ENCODE measurements at places on chromosomes 1 and 21.

- DNase-seq: no peak
Measured at GRCh38 chr21:38683222-38683621, 122.5 kb upstream of the ETS2 start.

DNA sequence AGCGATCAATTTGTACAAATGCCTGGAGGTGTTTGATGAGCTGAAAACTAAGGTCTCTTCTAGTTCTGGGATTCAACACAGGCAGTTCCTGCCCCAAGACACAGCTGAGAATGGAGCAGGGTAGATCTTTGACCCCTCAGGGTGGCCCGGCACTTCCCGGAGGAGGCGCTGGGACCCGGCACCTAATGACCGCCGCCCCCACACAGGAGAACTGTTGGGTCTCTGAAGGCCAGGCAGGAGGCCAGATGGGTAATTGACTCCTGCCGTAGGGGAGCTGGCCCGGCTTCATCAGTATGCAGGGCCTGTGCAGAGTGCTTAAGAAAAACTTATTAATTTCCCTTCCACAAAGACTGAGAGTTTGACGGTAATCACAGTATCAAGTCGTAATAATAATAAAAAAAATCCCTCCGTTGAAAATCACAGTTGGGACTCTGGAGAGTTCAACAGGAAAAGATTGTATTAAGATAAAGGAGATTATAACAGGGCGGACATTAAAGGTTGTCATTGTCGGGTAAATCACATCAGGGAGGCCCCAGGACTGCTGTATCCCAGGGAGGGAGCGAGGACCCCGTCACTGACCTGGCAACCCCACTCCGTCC is 51.7 kb downstream of the UBIAD1 start:
- no peak for DNase-seq

GRCh38 chr1:8941906-8942305 is 3.8 kb upstream of the CA6 start:
- no peak for DNase-seq

DNA sequence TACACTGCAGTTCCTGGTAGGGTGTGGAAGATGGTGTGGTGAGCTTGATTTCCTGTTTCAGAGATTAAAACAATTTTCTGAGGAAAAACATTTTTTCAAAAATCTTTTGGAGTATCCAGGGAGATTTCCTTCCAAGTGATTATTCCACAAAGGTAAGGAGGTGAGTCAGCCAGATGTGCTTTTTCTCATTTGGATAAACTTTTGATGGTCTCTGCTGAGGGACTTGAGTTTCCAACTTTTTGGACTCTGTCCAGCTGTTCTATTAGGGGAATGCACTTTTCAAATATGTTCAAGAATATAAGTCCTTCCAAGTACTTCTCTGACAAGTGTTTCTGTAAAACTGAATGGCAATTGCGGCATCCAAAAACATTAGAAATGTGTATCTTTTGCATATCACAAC is 628.8 kb upstream of the ADAMTS5 start:
- DNase-seq: no peak

DNA sequence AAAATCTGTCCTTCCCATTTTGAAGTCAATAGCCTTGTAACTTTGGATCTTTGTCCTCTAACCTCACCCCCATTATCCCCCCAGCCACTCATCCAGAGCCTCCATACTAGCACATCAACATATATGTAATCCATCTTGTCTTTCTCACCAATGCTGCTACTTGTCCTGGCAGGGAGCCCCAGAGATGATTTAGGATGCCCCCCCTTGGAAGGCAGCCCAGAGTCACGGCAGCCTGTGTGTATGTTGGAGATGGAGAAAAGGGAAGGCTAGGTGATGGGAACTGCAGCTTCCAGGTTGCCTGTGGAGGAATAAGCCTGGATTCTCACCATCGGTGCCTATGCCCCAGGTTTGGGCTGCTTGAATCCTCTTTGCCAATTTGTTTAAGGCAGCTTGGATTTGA is 51.7 kb upstream of the SCMH1 start:
- no peak for DNase-seq

DNA sequence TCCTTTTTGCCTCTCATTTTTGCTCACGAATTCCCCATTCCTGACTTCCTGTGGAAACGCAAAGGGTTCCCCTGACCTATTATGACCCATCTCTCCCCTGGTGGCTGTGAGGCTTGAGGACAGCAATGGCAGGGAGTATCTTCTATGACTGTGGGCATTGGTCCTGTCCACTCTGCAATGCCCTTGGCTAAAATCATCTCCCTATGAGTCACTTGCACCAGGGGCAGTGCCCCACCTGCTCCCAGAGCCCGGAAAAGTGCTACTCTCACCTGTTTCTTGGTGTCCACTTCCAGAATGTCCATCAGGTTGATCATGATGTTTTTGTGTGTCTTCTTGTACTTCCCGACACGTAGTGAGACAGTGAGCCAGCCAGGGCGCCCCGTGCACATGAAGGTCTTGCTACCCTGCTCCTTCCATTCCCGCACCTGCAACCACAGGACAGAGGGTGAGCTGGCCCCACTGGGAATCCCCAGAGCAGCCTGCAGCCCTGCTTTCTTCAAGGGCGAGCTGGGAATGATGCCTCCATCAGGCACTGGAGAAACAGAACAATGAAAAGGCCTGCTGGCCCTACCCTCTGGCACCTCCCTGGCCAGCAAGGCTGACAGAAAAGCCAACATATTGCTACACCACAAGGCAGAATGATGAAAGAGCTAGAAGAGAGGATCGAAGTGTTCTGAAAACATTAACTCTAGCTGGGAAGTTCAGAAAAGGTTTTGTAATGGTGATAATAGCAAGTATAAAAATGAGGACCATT is 3.5 kb downstream of the DHCR24 start:
- no peak for DNase-seq

DNA sequence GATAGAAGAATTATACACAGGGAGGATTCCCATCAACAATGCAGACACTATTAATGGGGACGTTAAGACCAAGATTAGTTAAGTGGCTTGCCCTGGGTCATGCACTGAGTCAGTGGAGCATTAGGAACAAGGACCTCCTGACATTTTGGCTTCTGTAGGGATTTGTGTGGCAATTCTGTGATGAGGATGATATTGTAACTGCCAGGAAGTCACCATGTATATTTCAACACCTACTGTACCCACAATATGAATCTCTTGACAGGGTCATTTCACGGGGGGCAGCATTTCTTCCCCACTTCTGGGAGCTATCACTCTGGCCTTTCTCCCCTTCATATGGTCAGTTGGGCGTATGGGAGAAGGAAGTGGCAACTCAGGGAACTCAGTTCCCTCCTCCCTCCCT is 134.9 kb downstream of the RUNX1 start:
- DNase-seq: no peak

DNA sequence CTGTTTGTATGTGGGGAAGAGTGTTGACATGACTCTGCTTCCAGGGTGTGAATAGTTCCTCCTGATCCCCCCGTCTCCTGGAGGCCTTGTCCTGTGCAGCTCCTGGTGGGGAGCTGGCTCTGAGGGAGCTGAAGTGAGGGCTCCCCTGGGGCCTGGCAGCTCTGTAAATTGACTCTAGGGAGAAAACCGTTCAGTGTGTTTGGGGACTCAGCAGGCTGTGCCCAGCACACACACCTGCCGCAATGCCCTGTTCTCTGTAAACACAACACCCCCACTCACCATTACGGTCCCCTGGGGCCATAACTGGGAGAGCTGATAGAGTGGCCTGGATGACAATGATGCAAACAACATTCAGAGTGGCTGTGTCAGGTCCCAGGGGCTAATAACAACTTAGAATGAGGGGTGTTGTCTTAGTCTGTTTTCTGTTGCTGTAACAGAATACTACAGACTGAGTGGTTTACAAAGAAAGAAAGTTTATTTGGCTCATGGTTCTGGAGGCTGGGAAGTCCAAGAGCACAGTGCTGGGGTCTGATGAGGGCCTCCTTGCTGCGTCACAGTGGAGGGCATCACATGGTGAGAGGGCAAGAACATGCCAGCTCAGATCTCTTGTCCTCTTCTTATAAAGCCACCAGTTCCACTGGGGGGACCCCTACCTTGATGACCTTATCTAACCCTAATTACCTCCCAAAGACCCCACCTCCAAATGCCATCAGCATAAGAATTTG is 15.3 kb downstream of the ADORA1 start:
- no peak for DNase-seq

GRCh38 chr21:16424331-16424751 is 694.6 kb downstream of the USP25 start:
- DNase-seq: peak; percentile 27

DNA sequence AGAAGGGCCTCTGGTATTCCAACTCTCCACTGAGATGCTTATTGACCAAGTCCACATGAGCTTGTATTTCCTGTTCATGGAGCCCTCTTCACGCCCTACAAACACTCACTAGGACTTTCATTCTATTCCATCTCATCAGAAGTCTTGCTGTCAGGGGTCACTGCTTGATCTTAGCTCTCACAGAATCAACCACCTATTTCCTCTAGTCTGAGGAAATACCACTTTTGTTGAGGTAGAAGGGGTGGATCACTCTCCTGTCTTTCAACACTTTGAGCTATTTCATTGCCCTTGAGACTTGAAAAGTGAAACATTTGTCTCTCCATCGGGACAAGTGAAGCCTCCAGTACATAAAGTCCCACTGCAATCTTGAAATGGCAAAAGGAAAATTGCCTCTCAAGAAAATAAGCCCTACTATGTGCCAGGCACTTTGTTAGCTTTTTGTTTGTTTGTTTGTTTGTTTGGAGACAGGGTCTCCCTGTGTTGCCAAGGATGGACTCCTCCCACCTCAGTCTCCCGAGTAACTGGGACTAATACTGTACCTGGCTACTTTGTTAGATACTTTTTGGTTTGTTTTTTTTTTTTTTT is 19.8 kb upstream of the FAM110D start:
- peak; percentile 62 for DNase-seq

GRCh38 chr1:246113555-246114095 is 393.5 kb downstream of the SMYD3 start:
- peak; percentile 75 for DNase-seq

GRCh38 chr21:41419921-41420862 is 5.8 kb upstream of the MX1 start:
- DNase-seq: peak; percentile 93

DNA sequence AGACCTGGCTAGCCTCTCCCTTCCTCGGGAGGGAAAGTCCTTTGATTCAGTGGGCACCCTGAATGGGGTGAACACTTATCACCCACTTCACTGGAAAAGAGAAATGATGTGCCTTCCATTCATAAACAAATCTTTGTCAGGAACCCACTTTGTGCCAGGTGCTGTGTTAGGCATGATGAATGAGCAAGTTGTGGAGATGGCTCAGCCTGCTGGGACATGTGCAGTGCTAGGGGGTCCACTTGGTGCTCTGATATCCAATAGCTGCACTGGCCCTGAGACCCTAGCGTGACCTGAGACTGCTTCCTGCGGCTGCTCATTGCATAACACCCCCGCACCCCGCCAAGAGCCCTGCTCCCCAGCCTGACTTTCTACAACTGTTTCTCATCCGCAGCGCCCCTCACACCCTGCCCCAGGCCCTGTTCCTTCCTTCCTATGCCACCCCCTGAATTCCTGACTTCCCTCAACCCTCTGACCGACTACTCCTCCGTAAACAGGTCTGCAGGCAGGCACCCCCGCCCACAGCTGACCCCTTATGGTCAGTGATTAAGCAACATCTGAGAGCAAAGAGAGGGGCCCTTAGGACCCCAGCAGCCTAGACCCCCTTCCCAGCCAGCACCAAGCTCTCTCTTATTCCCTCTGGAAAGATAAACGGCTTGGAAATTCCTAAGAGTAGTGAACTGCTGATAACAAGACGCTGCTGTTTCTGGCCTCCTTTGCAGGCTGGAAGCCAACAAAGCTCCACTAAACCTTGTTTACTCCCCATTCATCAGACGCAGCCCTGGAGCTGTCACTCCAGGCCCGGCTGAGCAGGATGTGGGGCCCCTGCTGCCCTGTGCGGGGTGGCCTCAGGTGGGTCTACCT is 12.9 kb downstream of the CSRP1 start:
- no peak for DNase-seq

GRCh38 chr1:203655671-203656070 is 29.0 kb downstream of the ATP2B4 start:
- DNase-seq: no peak

- DNase-seq: no peak
Measured at GRCh38 chr1:187096689-187097088, 267.9 kb downstream of the PLA2G4A start.

DNA sequence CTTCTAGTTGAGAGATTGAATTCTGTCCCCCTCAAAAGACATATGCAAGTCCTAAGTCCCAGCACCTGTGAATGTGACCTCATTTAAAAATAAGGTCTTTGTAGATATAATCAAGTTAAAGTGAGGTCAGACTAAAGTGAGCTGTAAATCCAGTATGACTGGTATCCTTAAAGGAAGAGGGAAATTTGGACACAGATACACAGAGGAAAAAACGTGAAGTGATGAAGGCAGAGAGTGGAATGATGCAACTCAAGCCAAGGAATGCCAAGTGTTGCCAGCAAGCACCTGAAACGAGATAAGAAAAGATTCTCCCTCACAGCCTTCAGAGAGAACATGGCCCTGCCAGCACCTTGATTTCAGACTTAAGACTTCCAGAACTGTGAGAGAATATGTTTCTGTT is 444.7 kb upstream of the VAMP3 start:
- no peak for DNase-seq

- no peak for DNase-seq
Measured at GRCh38 chr1:244968471-244968871, 104.1 kb upstream of the HNRNPU start.
